ENCODE measurements at places on chromosomes 2 and 18. TPM values are rescaled to one million over a fixed set of nuclear protein-coding genes. Genes with fewer than 3 reads are reported as not detected.

The UGT1A9 gene
- polyA plus RNA-seq: 13.1 TPM

- DNase-seq: no peak
These were observed 347.0 kb downstream of the CYRIA start for GRCh38 chr2:16318474-16319195.

GRCh38 chr2:20065885-20066602 lies 14.6 kb upstream of the LAPTM4A start:
- DNase-seq: peak; percentile 86

- no peak for DNase-seq
These were observed 354.2 kb downstream of the ZEB2 start for GRCh38 chr2:144165599-144166250.

GRCh38 chr2:175151791-175152190 lies 16.2 kb downstream of the ATF2 start:
- DNase-seq: no peak

DNA sequence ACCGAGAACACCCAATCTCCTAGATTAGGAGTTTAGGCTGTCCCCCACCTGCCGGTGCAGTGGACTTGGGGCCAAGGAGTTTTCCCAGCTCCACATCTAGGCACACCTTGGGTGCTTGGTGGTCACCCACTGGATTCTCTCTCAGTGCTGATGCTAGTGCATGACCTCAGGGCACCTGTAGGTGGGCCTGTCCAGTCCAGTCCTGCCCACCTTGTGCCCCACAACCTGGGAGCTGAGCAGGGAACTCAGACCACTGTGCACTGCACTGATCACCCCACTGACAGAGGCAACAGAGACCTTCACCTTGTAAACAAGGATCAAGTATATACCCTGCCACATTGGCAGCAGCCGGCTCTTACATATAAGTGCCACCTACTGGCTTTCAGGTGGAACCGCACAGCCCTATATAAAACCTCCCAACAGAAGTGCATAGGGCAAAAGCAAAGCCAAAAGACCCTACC lies 12.7 kb upstream of the CDH19 start:
- DNase-seq: no peak

DNA sequence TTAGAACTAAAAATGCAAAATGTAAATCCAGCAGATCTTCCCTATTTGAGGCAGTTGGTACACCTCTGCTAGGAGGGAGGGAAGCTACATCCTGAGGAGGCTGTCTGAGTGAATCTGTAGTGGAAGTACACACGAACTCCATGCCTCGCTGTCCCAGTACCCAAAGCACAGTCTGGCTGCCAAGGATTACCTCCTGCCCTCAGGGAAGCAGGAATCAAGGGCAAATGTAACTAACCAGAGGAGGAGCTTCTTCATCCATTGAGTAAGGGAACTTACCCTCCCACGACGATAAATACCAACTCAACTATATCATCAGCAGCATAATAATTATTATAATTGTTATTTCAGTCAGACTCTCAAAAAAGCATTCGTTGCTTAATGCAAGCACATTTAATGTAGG lies 2.1 kb downstream of the DHRS9 start:
- DNase-seq: no peak

DNA sequence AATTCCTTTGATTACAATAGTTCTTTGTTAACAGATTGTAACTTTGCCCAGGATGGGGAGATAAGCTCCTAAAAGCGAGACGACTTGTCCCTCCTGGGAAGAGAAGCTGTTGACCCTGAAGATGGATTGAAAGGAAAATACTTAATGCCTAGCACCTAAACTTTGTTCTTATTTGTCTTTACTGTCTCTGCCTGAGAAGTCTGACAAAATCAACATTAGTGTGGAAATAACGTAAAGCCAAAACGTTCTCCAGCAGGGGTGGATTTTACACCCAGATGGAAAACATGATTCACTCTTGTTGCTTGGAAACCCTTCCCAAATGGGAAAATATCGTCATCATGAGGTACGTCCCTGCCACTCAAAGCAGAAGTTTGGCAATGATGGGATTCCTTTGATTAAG lies 450.1 kb downstream of the SLC4A3 start:
- peak; percentile 54 for DNase-seq

- DNase-seq: no peak
These were observed 42.0 kb upstream of the TRIB2 start for GRCh38 chr2:12674644-12675328.

The MAP2 gene
- polyA plus RNA-seq: 0.43 TPM

GRCh38 chr18:78875016-78875777 lies 104.4 kb upstream of the SALL3 start:
- DNase-seq: peak; percentile 36

GRCh38 chr2:3491716-3492474 lies 27.4 kb downstream of the ADI1 start:
- DNase-seq: no peak

- no peak for DNase-seq
These were observed 250.0 kb downstream of the SMAD2 start for GRCh38 chr18:47680488-47680887.

- no peak for DNase-seq
These were observed 5.6 kb upstream of the SMIM21 start for GRCh38 chr18:75433098-75433497.

DNA sequence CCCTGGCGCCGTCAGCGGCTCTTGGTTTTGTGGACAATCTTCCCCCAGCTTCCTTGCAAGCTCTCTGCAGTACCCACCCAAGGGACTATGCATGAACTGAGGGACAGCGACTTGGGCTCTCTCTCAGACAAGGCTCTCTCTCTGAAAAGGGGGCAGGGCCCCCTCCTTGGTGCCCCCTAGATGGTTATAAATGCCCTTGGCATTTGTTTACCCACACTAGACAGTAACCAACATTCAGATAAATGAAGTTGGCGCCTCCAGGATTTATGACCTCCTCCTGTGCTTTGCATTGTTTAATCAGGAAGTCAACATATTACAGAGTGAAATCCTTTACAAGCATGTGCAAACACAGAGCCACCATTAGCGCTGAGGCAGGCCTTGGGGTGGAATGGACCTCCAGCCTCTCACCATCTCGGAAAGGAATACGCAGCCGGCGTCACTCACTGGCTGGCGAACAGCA lies 547.4 kb upstream of the ID2 start:
- DNase-seq: no peak

GRCh38 chr2:85309699-85310321 lies 18.0 kb downstream of the TGOLN2 start:
- no peak for DNase-seq

DNA sequence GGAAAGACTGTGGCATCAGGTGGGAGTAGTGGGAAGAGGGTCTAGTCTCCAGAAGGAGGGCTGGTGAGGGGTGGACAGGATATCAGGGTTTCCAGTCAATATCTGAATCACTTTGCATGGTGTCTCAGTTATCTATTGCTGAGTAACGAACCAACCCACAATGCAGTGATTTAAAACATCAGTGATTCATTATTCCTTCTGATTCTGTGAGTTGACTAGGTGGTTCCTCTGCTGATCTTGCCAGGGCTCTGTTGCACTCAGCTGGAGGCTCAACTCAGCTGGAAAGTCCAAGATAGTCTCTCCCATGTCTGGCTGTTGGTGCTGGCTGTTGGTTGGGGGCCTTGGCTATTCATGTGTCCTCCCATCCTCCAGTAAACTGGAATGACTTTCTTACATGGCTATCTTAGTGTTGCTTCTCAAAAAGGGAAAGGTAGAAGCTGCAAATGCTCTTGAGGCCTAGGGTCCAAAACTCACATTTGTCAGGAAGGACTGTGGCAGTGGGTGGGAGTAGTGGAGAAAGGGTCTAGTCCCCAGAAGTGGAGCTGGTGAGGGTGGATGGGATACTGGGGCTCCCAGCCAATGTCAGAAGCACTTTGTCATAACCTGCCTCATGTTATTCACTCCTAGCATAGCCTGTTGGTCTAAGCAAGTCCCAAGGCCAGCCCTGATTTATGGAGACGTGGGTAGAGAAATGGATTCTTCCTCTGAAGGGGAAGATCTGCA lies 13.9 kb downstream of the IL1F10 start:
- no peak for DNase-seq

The IAH1 gene
- 78.4 TPM for polyA plus RNA-seq

- DNase-seq: no peak
These were observed 125.9 kb upstream of the NABP1 start for GRCh38 chr2:191552066-191552465.

DNA sequence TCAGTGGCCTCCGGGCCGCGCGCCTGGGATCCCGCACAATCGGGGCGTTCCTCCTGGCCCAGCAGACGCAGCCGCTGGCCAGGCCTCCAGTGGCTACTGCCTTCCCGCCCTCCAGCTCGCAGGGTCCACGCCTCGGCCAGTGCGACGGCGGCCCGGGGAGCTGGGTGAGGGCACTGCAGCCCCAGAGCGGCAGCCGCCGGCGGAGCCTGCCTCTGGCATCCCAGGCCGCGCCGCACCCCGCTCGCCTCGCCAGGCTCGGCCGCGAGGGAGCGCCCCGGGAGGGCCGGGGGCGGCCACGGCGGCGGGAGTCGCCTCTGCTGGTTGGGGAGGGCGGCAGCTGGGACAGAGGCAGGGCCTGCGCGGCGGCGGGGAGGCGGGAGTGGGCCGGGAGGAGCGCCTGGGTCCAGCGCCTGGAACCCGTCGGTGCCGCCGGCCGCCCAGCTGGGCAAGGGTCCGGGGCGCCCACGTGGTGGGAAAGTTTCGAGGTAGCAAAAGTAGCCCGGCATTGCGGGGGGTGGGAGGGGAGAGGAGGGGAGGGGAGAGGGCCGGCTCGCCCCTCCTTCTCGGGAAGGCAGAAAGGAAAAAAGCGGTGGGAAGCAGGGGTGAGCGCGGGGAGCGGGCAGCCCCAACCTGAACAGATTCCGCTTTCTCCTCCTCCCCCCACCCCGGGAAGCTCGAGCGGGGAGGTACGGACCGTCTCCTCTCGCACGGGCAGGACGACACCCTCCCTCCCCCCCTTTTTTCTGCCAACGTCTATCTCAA lies 1.5 kb upstream of the INHBB start:
- no peak for DNase-seq

GRCh38 chr2:157592948-157593347 lies 35.7 kb downstream of the ACVR1C start:
- peak; percentile 10 for DNase-seq

The RGPD8 gene
- 3.5 TPM for polyA plus RNA-seq

DNA sequence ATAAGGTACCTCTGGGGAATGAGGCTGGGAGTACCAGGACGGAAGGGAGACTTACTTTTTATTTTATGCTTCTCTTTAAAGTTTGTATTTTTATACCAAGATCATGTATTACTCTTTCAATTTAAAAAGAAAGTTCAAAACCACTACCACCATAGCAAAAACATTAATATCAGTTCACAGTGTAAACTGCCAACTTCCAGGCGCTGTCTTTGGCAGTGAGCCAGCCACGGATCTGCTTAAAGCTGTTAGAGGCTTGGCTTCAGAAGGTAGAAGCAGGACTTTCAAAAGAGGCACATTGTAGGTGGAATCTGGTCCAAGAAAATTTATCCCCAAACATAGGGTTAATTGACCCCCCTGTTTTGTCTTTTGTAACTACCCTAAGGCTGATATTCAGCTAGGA lies 74.8 kb downstream of the B3GNT2 start:
- DNase-seq: no peak

DNA sequence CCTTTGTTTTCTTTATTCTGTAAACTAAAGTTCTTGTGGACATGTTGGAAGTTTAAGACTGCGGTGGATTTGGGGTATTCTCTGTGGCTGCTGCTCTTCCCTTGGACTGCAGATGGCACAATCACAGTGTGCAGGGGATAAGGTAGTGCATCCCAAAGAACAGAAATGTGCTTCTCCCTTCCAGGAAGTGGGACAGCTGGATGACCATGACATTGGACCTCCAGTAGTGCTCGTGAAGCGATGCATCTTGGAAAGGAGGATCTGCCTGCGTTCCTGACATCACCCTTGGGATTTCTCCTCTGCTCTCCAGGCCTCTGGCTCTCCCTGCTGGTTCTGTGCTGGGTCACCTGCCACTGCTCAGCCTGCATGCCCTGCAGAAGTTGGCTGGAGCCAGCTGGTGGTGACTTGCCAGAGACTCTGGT lies 109.9 kb downstream of the SLC4A3 start:
- DNase-seq: peak; percentile 50

DNA sequence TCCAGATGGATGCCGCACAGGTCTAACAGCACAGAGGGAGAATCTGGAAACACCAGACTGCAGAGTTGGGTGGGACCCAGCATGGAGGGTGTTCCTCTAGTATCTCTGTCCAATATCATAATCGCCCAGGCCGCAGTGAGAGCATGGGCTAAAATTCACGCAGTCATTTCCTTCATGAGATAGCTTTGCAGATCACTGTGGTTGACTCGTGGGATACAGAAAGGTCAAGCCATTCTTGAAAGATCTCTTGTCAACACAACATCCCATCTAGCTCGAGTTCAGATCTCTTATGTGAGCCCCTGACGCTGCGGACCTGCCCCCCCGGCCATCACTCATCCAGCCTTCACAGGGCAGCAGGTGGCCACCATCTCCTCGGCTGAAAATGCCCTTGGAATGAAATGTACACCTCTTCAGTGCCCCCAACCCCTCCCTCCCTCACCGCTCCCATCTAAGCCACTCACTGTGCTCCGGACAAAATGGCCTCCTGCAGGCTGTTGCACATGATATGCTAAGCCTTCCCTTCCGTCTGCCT lies 45.9 kb downstream of the FOSL2 start:
- DNase-seq: no peak

- no peak for DNase-seq
These were observed 12.8 kb upstream of the PSD4 start for GRCh38 chr2:113160962-113161361.

GRCh38 chr18:79692886-79693285 lies 13.3 kb downstream of the CTDP1 start:
- DNase-seq: no peak

DNA sequence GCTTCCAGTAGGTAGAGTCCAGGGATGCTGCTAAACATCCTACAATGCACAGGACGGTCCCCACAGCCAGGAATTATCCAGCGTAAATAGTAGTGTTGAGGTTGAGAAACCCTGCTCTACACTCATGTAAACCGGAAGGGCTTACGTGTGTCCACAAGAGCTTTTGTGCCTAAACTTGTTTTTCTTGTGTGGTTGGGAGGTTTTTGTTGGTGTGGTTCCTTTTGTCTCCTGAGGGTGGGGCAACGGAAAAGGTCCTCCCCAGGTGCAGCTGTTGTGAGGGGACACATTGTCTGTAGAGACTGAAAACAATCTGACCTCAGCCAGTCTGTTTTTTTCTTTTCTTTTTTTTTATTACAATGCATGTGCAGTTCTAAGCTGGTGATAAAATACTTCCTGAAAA lies 72.7 kb upstream of the MGAT5 start:
- DNase-seq: no peak

The TMEM17 gene
- polyA plus RNA-seq: 4.4 TPM

The AFF3 gene
- polyA plus RNA-seq: not detected

GRCh38 chr2:118340103-118340502 lies 251.8 kb downstream of the INSIG2 start:
- no peak for DNase-seq

DNA sequence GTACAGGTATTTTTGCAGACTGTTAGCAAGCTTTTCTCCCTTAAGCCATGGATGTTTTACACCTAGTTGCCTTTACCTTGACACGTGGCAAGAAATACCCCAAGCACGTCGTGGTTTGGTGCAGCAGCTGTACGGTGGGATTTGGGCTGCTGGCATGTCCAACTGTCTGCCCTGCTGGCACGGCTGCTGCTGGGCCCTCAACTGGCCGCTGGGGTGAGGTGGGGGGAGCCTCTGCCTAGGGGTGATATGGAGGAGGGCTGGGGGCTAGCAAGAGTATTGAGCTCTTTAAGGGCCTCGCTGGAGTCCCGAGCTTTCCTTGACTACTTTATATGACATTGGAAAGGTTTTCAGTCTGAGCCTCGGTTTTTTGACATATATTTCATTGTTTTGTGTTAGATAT lies 41.6 kb downstream of the LPIN1 start:
- no peak for DNase-seq

The GKN2 gene
- 3.3 TPM for polyA plus RNA-seq
